Hippocampal formation (tissue), 2 donors: ENCODE measurements at places on chromosomes 2 and 18.

GRCh38 chr2:182763311-182763912 is 47.4 kb downstream of the DNAJC10 start:
- no peak for DNase-seq

DNA sequence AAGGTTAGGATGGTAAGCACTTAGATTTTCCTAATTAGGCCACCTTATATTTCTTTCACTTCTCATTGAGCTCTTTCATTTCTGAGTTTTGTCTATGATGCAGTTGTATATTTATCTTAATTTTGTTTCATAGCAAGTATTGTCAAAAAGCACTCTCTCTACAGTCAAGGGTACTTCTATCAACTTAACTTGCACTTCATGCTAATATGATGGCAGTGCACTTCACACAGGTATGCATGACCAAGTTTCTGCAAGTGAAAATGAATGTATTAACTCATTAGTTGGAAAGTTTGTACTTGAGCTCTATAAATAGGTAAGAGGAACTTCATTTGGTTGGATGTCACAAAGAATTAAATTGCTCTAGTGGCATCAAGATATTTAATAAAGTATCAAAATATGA is 51.5 kb upstream of the CDH19 start:
- no peak for DNase-seq

DNA sequence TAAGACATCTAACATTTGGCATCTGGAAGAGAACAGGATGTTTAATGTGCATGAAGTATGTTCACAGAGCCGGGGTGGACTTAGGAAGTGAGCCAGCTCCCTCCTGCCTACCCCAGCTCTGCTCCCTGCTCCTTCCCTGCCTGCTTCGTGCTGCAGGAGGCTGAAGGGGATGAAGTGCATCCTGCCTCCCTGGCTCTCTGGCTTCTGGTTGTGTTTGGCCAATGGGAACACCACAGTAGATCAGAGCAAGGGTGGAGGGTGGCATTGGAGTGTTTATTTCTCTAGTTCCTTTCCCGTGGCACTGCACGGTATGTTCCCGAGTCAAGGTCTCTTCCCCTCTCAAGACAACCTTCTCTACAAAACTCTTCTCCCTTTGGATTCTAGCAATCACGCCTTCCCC is 379.9 kb downstream of the CLIP4 start:
- no peak for DNase-seq

GRCh38 chr2:127226520-127227263 is 6.6 kb upstream of the CYP27C1 start:
- no peak for DNase-seq

GRCh38 chr2:118844261-118845004 is 3.0 kb downstream of the EN1 start:
- no peak for DNase-seq

DNA sequence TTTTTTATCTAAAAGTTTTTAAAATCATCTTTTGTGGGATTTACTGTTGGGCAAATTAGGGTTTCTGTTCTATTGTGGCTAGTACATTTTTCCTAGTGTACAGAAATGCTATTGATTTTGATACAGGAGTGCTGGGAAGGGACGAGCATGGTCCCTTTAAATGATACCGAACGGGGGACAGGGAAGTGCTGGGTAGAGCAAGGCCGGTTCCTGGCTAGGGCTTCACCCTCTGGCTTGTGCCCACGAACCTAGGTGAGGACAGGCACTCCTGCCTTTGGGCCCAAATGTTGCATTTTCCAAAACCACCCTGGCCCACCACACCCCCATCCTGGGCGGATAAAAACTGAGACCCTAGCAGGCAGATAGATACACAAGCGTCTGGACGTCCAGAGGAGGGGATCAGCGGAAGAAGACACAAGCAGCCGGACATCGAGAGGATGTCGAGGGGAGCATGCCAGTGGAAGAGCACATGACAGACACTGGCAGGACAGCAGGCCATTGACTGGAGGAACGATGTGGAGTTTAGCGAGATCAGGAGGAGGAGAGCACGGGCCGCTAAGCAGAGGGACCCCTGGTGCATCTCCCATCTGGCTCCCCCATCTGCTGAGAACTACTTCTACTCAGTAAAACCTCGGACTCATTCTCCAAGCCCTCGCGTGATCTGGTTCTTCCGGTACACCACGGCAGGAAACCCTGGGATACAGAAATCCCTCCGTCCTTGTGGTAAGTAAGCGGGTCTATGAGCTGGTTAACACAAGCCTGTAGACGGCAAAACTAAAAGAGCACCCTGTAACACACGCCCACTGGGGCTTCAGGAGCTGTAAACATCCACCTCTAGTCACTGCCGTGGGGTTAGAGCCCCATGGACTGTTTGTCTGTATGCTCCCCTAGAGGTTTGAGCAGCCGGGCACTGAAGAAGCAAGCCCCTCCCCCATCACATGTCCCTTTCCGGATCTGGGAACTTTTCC is 13.5 kb upstream of the CALCRL start:
- no peak for DNase-seq

DNA sequence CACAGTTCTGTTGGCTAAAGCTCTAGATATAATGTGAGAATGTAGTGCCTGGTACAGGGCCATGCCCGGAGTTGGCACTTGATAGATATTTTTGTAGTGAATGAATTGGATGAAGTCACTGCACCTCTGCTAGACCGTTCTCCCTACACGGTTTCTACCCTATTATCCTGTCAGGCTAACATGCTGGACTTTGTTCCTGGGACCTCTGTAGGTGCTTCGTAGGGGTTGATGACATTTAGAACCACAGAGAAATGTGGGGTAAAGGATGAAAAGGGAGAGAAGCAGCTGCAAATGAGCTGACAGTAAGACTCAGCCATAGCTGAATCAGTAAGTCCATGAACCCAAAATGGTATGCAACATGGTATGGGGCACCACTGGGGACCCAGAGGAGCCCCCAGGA is 4.1 kb upstream of the FBLN7 start:
- no peak for DNase-seq

DNA sequence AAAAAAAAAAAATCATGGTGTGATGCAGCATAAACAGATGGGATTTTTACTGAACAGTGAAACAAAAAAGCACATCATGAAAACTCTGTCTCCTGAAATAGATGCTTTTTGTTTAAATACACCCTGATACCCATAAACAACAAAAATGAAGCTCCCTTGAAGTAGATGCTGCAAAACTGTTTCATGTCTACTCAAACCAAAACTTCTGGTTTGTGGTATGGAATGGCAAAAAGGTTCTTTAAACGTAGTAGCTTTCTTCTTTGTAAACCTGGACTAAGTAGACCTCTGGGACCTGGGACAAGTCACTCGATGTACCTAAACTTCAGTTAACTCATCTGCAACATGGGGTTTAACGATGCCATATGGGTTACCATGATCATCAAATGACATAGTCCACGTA is 64.4 kb upstream of the RAPH1 start:
- no peak for DNase-seq

DNA sequence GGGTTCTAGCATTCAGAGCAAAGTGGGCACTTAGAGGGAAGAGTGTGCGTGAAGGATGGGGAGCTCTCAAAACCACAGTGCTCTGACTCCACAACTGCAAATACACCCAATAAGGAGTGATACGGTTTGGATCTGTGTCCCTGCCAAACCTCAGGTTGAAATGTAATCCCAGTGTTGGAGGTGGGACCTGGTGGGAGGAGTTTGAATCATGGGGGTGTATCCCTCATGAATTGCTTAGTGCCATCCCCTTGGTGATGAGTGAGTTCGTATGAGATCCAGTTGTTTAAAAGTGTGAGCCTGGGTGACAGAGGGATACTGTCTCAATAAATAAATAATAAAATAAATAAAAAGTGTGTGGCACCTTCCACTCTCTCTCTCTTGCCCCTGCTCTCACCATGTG is 50.3 kb upstream of the CCDC85A start:
- DNase-seq: no peak

DNA sequence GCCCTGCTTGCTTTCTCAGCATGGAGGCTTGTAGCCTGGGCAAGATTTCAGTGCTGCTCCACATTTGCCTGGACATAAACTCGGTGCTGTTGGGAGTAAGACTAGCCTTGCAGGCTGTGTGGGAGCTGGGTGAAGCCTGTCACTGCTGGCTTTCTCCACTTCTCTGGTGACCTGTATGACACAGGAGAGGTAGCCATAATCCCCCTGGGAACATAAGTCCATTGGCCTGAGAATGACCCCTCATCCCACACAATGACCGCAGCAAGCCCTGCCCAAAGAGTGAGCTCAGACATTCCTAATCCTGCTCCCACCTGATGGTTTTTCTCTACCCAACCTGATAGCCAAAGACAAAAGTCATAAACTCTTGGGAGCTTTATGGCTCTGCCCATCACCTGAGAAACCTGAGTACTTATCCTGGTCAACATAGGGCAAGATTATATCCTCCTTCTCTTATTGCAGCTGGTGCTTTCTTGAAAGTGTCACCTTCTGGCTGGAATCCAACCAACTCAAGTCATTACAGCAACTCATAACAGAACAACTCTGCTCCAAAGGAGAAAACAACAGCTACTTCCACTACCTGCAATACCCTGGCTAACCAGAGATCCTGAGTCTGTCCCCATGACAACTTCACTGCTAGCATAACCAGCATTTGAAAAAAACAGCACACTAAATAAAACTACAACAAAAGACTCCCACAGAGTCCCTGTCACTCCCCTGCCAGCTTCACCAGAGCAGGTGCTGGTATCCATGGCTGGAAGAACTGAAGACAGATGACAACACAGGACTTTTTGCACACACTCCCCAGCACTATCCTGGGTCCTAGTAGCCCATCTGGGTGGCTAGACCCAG is 834.4 kb upstream of the DDX18 start:
- no peak for DNase-seq

GRCh38 chr2:16169381-16169960 is 229.1 kb downstream of the MYCN start:
- no peak for DNase-seq

- no peak for DNase-seq
Observed at GRCh38 chr2:238848976-238849853, 1.3 kb downstream of the TWIST2 start.

- DNase-seq: no peak
Observed at GRCh38 chr18:12417687-12418086, 10.0 kb downstream of the PRELID3A start.

GRCh38 chr2:39300044-39300978 is 56.5 kb upstream of the CDKL4 start:
- no peak for DNase-seq

GRCh38 chr2:8379128-8379527 is 302.7 kb upstream of the ID2 start:
- DNase-seq: no peak

- DNase-seq: no peak
Observed at GRCh38 chr2:145985517-145985916, 1465.6 kb upstream of the ZEB2 start.

DNA sequence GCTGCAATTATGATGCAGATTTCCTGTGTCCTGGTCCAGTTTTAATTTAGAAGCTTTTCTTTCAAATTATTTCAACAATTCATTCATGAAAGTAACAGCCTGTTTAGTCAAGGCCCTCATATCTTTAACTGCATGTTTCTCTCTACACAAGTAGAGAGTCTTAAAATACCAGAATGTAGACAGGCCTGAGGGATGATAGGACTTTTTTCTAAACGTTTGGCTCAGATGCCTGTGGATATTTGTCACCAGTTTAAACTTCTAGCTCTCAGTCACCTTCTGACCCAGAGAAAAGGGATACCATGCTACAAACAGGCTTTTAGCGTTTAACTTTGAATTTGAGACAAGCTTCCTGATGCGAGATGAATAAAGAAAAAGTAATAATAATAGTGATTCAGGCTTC is 15.7 kb downstream of the COL5A2 start:
- no peak for DNase-seq

DNA sequence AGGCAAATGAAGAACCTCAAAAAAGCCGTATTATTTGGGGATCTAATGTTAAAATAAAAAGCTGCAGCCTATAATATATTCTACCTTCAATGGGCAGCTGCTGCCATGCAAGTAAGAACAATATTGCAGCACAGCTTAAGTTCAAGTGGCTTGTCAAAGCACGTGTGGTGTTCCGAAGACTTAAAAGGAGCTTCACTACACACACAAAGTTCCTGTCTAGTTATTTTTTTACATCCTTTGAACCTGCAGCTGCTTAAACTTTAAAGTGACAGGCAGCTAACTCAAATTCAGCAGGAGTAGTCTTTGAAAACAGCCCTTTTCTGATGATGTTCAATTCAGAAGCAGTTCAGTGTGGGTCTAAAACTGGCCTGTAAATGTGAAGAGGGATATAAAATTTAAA is 85.8 kb upstream of the XIRP2 start:
- no peak for DNase-seq

GRCh38 chr2:240255165-240255491 is 114.7 kb upstream of the OTOS start:
- no peak for DNase-seq

GRCh38 chr2:207479198-207479785 is 50.5 kb upstream of the CREB1 start:
- no peak for DNase-seq

GRCh38 chr2:158459161-158460003 is 2.6 kb downstream of the PKP4 start:
- peak; percentile 46 for DNase-seq

GRCh38 chr18:9055185-9055584 is 47.3 kb upstream of the NDUFV2 start:
- peak; percentile 14 for DNase-seq

DNA sequence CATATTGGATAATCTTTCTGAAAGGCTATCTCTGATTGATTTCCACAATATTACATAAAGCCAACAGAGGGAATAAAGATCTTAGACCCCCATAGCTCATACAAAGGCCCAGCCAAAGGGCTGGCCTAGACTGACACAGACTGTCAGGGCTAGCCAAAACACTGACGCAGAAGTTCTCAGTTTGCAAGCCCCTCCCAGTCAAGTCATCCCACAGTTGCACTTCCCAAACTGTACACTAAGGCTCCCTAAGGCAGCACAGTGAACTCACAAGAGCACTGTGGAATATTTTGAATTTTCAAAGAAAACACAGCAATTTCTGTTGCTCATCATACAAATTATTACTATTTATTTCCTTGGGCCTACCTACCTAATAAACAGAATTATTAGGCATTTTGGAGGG is 244.9 kb downstream of the SP3 start:
- no peak for DNase-seq

GRCh38 chr2:172909454-172909853 is 166.2 kb upstream of the MAP3K20 start:
- no peak for DNase-seq

- no peak for DNase-seq
Observed at GRCh38 chr2:102478686-102479470, 5.9 kb downstream of the SLC9A4 start.

GRCh38 chr2:224196810-224197209 is 157.7 kb upstream of the SERPINE2 start:
- no peak for DNase-seq

DNA sequence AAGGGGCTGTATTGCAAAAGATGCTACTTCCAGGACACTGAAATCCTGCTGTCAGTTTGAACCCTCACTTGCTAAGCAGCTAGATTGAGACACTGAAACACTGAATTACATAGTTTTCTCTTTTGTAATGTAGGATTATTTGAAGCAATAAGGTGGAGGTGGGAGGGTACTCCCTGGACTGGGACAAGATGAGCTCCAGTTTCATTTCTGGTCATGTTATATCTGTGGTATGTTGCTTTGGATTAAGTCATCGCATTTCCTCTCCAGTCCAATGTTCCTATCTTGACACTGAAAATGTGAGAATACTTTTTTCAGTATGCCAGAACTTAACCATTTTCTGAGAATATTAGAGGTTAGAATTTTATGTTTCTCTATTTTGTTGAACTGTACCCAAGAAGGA is 426.2 kb upstream of the MEX3C start:
- DNase-seq: no peak
